ENCODE measurements at places on chromosomes 16 and 17. TPM values are rescaled to one million over a fixed set of nuclear protein-coding genes. Genes with fewer than 3 reads are reported as not detected.

- DNase-seq, result no peak
Observed at GRCh38 chr17:51472670-51473205, 212.4 kb downstream of the UTP18 start.

GRCh38 chr16:9311303-9311954, 220.0 kb downstream of the HAPSTR1 start:
- DNase-seq, result no peak

DNA sequence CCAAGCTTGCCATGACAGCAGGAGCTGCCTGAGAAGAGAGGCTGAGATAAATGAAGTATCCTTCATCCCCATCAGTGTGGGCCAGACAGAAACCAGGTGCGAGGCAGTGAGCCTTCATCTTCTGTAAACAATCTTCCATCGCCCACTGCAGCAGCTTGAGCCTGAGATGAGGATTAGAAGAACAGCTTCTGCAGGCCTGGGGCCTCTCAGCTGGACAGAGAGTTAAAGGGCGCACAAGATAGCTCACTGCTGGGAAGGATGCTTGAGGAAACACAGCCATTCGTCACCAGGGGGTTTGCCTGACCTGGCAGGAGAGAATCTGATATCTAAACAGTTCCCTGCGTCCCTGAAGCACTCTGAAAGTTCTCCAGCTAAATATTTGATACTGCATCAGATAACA, 27.1 kb downstream of the HOXB1 start:
- DNase-seq, result no peak

- no peak for DNase-seq
Observed at GRCh38 chr16:80627108-80627507, 86.3 kb downstream of the DYNLRB2 start.

ASPA gene
- total RNA-seq, result not detected

C16orf92 gene
- total RNA-seq, result not detected

ABCC6 gene
- not detected for total RNA-seq

DPEP3 gene
- total RNA-seq, result 0.20 TPM

DNA sequence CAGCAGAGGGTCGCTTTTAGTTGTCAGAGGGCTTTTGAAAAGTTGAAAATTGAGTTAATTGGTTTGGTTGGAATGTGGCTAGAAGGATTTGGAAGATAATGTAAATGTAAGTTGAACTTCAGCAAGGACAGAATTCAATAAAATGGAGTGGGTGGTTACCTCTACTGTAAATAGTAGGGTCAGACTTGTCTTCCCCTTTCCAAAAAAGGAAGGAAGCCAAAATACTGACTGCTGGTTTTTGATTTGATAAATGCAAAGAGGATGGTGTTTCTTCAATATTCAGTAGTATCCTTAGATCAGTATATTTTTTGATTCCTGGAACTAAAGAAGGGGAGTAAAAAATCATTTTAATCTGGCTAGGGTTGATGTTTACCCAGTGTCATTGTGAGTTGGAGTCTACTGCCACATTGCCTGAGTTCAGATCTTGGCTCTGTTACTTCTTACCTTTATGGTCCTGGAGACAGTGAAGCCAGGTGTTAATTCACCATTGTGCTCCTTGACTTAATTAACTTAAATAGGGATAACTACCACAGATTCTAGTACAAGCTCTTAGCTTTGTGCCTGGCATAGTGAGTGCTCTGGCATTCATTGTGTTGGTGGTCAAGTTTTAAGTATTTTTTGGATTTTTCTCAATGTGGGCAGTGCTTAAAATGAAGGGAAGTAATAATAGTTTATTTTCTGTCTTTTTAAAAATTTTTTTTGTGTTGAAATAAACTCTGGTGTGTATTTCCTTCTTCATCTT, 4.4 kb downstream of the HAPSTR1 start:
- no peak for DNase-seq

CACNG1 gene
- total RNA-seq, result not detected

DNA sequence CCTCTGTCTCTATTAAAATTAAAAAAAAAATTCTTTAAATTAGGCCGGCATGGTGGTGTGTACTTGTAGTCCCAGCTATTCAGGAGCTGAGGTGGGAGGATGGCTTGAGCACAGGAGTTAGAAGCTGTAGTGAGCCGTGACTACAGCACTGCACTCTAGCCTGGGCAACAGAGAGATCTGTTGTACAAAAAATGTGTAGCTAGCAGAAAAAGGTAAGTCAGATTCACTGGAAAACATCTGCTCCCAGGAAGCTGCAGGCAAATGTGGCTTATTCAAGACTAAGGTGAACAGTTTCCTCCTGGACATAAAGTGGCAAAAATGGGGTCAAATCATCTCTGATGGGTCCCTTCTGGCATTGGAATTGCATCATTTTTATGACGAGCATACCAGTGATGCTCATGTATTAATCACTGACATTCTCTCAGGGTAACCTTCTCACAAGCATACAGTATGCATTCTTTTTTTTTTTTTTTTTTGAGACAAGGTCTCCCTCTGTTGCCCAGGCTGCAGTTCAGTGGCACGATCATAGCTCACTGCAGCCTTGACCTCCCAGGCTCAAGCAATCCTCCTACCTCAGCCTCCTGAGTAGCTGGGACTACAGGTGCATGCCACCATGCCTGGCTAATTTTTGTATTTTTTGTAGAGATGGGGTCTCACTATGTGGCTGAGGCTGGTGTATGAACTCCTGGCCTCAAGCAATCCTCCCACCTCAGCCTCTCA, 48.7 kb downstream of the CPPED1 start:
- DNase-seq, result no peak

GRCh38 chr17:63623786-63624530, 1.7 kb downstream of the MAP3K3 start:
- no peak for DNase-seq

- no peak for DNase-seq
Observed at GRCh38 chr16:86663685-86664521, 85.6 kb downstream of the FOXL1 start.

NOXO1 gene
- 0.23 TPM for total RNA-seq

DNA sequence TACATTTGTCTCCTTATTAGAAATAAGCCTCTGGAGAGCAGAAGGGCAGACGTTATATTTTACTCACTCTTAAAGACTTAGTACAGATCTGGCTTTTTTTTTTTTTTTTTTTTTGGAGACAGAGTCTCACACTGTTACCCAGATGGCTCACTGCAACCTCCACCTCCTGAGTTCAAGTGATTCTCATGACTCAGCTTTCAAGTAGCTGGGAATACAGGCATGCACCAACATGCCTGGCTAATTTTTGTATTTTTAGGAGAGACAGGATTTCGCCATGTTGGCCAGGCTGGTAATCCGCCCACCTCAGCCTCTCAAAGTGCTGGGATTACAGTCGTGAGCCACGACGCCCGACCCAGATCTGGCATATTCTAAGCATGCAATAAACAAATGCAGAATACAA, 36.4 kb upstream of the TMEM97 start:
- no peak for DNase-seq

DNA sequence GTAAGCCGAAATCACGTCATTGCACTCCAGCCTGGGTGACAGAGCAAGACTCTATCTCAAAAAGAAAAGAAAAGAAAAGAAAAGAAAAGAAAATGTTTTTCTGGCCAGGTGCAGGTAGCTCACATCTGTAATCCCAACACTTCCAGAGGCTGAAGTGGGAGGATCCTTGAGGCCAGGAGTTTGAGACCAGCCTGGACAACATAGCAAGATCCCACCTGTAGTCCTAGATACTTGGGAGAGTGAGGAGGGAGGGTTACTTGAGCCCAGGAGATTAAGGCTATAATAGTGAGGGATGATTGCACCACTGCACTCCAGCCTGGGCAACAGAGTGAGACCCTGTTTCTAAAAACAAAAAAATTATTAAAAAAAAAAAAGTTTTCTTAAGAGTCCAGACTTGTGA, 2.5 kb upstream of the ATP5MC1 start:
- no peak for DNase-seq

C1QTNF8 gene
- not detected for total RNA-seq

- DNase-seq, result no peak
Observed at GRCh38 chr16:71807905-71808592, 585 bp downstream of the AP1G1 start.

DNA sequence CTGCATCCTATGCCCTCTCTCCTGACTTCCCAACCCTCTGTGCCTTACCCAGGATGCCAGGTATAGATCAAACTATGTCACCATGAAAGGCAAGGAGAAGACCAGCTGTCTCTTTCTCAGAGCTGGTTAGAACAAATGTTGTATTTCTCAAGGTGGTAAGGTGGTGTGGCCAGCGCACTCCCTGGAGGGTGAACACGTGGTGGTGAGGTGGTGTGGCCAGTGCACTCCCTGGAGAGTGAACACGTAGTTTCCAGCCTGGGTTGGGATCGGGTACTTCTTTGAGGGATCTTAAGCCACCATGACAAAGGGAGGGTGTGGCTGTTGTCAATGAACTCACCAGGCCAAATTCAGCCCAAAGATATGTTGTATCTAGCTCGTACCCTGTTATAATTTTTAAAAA, 26.8 kb downstream of the KATNIP start:
- DNase-seq, result no peak

DNA sequence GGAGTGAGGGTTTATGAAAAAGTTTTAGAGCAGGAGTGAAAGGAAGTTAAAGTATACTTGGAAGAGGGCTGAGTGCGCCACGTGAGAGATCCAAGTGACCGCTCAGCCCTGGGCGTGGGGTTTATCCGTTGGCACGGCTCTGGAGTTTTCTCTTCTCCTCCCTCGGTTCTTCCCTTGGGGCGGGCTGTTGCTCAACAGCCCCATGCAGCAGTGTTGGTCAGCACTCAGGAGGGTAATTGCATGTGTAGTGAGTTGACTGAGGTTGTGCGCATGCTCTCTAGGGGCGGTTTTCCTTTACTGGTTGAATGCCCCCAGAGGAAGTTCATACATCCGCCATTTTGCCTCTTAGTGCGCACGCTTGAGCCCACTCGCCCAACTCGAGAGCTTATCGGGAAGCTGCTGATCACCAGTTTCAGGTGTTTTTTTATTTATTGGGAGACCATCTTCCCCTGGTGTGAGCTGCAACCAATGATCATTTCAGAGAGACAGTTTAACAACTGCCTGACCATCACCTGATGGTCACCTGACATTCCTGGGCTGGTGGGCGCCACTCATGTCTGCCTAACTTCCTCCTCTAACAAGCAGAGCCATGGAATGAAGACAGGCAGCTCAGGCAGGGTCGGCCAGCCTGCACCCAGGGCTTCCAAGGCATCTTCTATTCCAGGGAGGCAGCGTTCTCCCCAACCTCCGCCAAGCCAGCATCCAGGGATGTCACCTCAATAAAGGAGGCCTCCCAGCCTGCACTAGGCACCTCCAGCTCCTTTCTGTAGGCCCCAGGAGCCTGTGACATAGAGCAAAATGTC, 41.3 kb upstream of the DNAH17 start:
- no peak for DNase-seq

- peak; percentile 54 for DNase-seq
Observed at GRCh38 chr17:41835800-41836549, at the start of gene NT5C3B. NT5C3B (minus strand) TSS chr17:41836232; CDS start chr17:41836193, 39 bp downstream.

TMEM107 gene
- 53.9 TPM for total RNA-seq

NMRAL1 gene
- total RNA-seq, result 56.2 TPM

SCNN1G gene
- not detected for total RNA-seq

PHLPP2 gene
- total RNA-seq, result 7.4 TPM

DNA sequence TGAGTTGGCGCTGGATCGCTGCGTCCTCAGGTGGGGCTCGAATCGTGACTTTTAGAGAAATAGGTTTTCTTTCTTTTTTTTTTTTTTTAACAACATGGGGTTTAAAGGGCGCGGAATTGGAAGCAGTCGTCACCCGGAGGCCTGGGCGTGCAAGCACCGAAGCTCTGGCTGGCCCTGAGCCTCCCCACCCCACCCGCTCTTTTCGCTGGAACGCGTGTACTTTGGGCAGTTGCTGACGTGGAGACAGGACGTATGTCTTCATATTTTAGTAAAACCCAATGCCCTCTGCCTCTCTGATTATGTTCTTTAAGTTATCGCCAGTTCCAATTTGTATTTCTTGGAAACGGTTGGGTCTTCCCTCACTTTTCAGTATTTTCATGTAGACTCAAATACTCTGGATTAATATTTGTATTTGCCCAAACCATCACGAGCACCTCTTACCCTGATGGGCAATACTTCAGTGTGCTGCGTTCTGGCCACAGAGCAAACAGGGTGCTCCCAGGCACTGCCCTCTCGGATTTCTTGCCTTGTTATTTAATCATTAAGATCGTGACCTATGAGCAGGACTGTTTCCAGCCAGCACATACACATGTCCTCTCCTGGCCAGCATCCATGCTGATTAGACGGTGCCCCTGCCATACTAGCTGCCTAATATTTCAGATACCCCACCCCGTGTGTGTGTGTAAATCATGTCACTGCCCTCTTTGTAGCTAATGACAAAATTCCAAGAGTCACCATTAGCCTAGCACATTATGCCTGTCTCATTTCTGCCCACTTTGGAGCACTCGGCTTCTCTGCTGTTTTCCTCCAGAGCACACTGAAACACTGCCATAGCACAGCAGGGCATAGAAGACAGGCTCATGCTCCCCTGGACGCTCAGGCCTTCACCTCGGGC, 805 bp upstream of the C16orf95 start:
- DNase-seq, result peak; percentile 60

DNA sequence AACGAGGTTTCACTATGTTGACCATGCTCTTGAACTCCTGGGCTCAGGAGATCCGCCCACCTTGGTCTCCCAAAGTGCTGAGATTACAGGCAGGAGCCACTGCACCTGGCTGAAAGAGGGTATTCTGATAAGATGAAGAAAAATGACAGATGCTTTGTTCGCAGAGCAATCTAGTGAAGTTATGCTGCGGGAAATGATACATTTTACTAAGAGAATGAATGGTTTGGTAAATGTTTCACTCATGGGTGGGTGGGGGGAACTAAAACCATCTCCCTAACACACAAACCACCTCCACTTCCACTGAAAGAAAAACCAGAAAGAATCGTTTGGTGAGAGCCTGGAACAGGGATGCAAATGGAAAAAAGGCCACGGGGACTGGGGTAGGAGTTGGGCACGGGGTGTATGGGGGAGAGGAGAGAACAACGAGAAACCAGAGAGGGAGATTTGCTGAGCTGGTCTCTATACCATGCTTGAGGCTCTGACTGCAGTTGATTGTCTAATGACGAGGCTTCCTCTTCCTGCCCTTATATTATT, 19.0 kb upstream of the XYLT2 start:
- no peak for DNase-seq

DNA sequence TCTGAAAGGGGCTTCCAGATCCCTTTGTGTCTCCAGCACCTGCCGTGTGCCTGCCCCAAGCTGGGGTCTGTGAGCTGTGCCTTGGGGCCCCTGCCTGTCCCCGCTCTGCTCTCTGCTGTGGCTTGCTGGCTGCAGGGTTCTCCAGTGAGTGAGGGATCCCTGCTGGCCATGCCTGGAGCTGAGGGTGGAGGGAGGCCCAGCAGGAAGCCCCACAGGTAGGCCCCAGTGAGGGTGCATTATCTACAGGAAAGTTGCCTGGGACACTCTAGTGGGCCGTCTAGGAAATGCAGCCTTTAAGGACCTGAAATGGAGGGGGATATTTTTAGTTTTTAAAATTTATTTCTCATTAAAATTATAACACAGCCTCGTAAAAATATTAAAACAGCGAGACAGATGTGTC, 50.9 kb downstream of the JPH3 start:
- DNase-seq, result no peak

GRCh38 chr16:15983898-15984297, 34.5 kb downstream of the ABCC1 start:
- no peak for DNase-seq
